ENCODE measurements at places on chromosomes 3 and 15.
A peak's percentile ranks its signal among the peaks of the same experiment; 100 is the strongest.

DNA sequence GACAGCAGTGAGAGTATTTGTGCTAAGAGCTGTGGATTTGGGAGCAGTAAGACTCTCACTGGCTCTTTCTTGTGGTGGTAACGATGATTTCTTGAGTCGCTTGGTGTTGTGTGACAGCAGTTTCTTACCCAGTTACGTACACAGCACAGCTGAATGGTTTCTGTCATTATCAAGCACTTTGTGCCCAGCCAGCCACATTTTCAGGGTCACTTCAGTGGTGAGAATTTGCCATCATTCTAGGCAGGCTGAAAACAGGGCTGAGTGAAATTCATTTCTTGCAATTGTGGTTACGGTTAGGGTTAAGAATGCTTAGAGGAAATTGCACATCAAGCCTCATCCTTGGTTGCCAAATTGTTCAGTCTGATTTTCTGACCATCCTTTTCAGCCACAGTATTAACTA lies 130.1 kb downstream of the RYR3 start:
- no peak for DNase-seq

- DNase-seq: no peak
Observed at GRCh38 chr3:150169330-150169940, 198.7 kb upstream of the PFN2 start.

DNA sequence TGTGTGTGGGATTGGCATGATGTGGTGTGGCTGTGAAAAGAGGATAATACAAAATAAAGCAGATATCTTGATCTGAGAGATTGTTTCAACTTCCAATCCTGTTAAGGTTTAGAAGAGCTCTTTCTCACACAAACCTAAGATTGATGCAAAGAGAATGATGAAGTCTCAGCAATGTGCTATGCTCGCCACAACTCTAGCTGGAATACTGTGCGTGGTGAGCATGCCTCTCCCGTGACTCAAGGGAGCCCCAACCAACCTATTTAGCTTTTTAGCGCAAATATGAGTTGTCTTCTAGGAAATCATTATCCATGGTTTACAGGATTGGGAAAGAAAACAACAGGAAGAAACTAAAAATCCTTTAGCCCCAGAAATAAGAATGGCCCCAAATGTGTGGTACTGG lies 28.5 kb downstream of the BTLA start:
- DNase-seq: no peak

- no peak for DNase-seq
Observed at GRCh38 chr3:31077826-31078225, 183.4 kb upstream of the GADL1 start.

DNA sequence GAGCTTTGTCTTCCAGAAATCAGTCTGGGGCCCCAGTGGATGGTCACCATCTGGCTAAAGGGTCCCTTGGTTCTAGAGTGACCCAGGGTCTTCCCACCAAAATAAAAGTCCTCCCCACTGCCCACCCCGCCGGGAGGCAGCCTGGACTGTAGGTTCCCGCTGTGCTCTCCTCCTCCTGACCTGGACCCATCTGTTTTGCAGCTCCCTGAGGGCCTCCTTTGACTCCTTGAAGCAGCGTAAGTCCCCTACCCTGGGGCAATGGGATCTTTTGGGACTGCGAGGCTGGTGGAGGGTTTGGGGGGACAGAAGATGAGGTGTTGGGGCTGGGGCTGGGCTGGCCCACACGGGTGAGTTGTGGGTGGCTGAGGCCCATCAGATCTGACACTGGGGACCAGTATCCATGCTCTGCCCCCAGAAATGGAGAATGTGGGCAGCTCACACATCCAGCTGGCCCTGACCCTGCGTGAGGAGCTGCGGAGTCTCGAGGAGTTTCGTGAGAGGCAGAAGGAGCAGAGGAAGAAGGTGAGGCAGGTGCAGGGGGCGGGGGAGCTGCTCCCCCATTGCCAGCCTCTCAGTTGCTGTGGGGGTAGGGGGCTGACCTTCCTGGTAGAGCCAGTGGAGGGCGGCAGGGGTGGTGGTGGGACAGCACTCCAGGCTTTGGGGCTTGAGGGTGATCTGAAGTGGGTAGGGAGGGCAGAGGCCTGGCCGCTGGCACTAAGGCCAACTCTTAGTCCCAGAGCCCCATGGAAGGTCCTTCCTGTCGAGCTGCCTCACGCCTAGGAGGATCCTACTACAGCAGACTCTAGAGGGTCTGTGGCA lies 30.4 kb downstream of the PSTPIP1 start:
- no peak for DNase-seq

GRCh38 chr15:62360332-62361097 lies 195.4 kb upstream of the C2CD4B start:
- DNase-seq: peak; percentile 56

DNA sequence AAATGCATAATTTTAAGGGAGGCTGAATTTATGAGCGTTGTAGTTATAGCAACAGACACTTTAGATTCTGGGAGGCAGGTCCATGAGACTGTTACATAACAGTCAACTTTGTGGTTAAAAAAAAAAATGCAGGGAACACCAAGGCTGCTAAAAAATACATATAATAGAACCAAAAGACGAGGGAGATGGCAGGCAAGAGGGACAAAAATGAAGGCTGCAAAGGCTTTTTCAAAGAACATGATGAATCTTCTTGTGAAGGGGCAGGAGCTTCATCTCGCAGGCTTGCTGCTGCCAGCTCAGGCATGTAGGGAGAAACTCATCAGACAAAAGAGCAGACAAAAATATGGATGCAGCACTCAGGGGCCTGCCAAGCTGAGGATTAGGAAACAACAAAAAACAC lies 243.9 kb downstream of the SHQ1 start:
- no peak for DNase-seq

DNA sequence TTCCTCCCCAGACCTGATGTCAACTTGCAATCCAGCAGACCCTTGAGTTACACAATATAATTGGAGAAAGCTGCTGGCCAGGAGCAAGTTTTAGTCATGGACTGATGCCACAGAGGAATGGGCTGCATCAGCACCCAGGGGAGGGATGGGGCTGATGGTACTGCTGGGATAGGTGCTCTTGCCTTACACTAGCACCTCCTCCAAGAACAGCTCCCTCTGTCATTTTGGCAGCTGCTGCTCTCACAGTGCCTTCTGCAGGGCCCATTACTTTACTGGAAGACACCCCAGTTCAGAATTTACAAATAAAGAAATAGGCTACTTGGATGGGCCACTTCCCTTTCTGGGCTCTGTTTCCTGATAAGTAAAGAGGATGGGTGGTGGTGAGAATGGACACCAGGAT lies 85.3 kb upstream of the RORA start:
- DNase-seq: no peak

GRCh38 chr3:152688313-152688712 lies 146.6 kb upstream of the P2RY1 start:
- no peak for DNase-seq

DNA sequence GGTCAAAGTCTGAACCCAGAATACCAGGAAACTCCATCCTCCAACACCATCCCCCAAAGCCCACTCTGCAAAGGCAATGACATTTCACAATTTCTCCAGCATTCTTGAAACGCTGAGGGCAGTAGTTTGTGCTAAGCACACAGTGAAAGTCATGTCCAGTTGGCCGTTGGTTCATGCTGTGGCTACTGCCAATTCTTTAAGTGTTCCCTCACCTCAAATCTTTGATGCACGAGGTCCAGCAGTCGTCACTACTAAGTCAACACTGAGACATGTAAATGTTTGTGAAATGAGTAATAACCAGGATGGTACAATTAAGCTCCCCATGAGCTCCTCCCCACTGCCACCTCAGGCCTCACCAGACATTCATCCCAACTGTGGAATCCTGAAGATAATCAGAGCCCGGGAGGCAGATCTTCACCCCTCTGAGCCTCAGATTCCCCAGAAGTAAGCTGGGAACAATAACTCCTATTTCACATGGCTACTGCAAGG lies 7.0 kb downstream of the SUCLG2 start:
- no peak for DNase-seq

Measured in NCI-H1092 treated with DMSO at 0.1 percent for 48 hours (cell line).